ENCODE measurements at places on chromosomes 6 and 20.

- H3K27me3 ChIP-seq: no peaks in the 10 kb centered on the region
- peaks cover 41% of the 10 kb centered on the region for H3K4me1 ChIP-seq
- DNase-seq: no peak
- peak overlapping the region; percentile 73 for H3K4me3 ChIP-seq
- H3K36me3 ChIP-seq: 0 out of 2 replicates have a peak, but pooled peaks cover 3% of the 10 kb centered on the region
Measured at GRCh38 chr20:3784216-3784853, 2.2 kb downstream of the CENPB start.

DNA sequence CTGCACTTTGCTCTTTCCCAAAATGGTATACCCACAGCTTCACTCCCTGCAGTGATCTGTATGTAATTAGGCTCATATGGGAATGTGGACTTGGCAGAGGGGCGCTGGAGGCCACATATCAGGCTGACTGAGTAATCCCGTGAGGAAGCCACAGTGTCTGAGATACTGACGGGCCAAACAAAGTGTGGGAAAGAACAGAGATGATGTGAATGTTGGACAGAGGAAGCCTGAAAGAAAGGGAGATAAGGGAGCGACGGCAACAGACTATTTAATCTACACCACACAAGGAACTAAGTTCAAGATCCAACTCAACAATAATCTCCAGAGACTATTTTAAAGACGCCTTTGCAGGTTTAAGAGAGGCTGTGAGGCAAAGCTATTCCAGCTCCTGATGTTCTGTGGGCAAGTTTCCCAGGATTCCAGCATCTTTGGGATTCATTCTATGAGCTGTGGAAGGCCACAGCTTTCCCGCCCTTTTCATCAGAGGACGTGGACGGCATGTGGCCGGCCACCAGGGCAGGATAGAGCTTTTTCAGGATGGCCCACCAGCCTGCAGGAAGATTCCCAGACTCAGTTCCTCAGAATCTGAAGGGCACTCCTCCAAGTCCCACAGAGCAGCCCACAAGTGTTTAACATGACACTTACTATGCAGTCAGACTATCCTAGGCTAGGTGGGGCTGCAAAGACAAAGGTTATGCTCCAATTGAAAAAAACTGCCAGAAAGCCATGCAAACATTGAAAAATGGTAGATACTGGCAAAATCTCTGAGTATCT is 237.5 kb downstream of the ATXN1 start:
- DNase-seq: no peak
- H3K4me1 ChIP-seq: no peaks in the 10 kb centered on the region
- H3K36me3 ChIP-seq: no peaks in the 10 kb centered on the region

- H3K27me3 ChIP-seq: no peaks in the 10 kb centered on the region
- no peak overlapping the region for H3K27ac ChIP-seq
- no peaks in the 10 kb centered on the region for H3K4me1 ChIP-seq
- peak; percentile 44 for DNase-seq
- no peak overlapping the region for H3K4me3 ChIP-seq
Measured at GRCh38 chr20:49207076-49207475, 12.1 kb upstream of the DDX27 start.

- no peak overlapping the region for H3K27ac ChIP-seq
- peaks cover 4% of the 10 kb centered on the region for H3K36me3 ChIP-seq
- DNase-seq: peak; percentile 80
- no peaks in the 10 kb centered on the region for H3K4me1 ChIP-seq
- no peaks in the 10 kb centered on the region for H3K27me3 ChIP-seq
Measured at GRCh38 chr6:41591859-41592502, 45.8 kb downstream of the FOXP4 start.

DNA sequence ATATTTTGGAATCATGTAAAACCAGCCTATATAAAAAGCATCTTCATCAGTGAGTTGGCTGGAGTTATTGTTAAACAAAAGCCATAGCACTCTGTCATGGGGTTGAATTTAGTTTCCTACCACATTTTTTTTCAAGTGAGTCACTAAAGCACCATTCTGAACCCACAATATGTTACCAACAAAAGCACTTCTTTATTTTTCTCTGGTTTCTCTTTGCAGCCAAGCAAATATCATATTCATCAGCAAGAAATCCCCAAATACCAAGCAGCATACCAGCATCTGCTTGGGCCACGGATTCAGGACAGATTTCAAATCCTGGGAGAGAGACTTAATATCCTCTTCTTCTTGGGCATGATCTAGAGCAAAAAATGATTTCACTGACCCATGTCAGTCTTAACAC is 441.4 kb downstream of the BCKDHB start:
- no peaks in the 10 kb centered on the region for H3K27me3 ChIP-seq
- no peak overlapping the region for H3K4me3 ChIP-seq
- 0 out of 2 replicates have a peak overlapping the region, but pooled peaks have one; percentile 1 for H3K27ac ChIP-seq
- no peaks in the 10 kb centered on the region for H3K36me3 ChIP-seq
- peak; percentile 52 for DNase-seq

DNA sequence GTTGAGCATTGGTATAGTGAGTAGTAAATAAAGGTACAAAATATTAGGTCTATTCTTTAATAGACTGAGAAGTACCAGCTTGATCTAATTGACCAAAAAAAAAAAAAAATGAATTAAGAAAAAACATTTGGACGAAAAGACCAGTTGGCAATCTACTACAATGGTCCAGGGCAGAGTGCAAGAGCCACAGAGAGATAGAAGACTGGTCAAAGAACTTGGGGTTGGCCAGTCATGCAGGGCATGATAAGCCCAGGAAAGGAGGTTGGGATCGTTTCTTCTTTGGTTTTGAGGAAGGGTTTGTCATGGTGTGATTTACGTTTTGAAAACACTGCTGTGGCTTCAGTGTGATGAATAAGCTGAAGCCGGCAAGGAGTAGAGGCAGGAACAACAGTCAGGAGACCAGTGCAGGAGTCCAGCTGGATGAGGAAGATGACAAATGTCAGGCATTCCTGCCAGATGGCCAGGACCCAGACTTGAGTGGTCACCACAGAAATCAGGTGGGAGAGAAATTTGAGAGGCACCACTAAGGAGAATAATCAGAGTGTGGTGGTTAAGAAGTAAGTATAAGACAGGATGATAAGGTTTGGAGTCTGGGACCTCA is 14.0 kb downstream of the SMLR1 start:
- no peak overlapping the region for H3K4me3 ChIP-seq
- DNase-seq: no peak
- no peaks in the 10 kb centered on the region for H3K27me3 ChIP-seq
- no peaks in the 10 kb centered on the region for H3K4me1 ChIP-seq
- no peaks in the 10 kb centered on the region for H3K36me3 ChIP-seq

- peak overlapping the region; percentile 99 for H3K27ac ChIP-seq
- no peaks in the 10 kb centered on the region for H3K27me3 ChIP-seq
- DNase-seq: peak; percentile 53
- H3K4me1 ChIP-seq: peaks cover 33% of the 10 kb centered on the region
- peak overlapping the region; percentile 93 for H3K4me3 ChIP-seq
- H3K36me3 ChIP-seq: peaks cover 38% of the 10 kb centered on the region
Measured at GRCh38 chr6:73521351-73521985, 636 bp upstream of the EEF1A1 start.

GRCh38 chr6:140871911-140872310 is 1260.8 kb upstream of the GJE1 start:
- no peak overlapping the region for H3K4me3 ChIP-seq
- H3K4me1 ChIP-seq: peaks cover 5% of the 10 kb centered on the region
- DNase-seq: peak; percentile 70
- no peaks in the 10 kb centered on the region for H3K36me3 ChIP-seq

DNA sequence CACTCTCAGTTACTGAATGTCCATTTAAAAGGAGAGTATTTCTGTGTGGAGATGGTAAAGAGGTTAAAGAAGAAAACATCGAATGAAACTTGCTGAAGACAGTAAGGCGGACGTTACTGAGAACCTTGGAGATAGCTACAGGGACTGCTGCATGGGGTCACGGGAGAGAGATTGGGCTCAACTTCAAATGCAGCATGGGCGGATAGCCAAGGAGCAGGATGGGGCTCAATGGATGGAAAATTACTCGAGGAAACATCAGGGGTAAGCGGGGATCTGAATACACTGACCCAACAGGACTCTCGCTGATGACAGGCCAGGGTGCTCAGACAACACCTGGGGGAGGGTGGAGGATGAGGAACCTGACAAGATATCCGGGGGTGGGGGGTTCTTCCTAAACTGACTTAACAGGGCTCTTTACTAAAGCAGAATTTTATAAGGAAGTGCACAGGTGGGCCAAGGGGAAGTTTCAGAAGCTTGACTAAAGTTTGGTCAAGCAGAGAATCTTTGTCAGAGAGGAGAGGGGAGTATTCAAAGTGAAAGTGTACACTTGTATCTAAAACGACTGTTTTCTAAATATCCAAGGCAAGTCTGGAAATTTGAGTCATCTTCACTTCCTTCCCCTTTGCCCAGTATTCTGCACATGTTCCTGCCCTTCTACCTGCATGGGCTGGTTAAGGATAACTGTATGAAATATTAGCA is 22.8 kb downstream of the ECT2L start:
- peak overlapping the region; percentile 24 for H3K4me3 ChIP-seq
- no peaks in the 10 kb centered on the region for H3K27me3 ChIP-seq
- H3K27ac ChIP-seq: peak overlapping the region; percentile 99
- no peaks in the 10 kb centered on the region for H3K36me3 ChIP-seq
- DNase-seq: peak; percentile 61
- H3K4me1 ChIP-seq: peaks cover 36% of the 10 kb centered on the region

DNA sequence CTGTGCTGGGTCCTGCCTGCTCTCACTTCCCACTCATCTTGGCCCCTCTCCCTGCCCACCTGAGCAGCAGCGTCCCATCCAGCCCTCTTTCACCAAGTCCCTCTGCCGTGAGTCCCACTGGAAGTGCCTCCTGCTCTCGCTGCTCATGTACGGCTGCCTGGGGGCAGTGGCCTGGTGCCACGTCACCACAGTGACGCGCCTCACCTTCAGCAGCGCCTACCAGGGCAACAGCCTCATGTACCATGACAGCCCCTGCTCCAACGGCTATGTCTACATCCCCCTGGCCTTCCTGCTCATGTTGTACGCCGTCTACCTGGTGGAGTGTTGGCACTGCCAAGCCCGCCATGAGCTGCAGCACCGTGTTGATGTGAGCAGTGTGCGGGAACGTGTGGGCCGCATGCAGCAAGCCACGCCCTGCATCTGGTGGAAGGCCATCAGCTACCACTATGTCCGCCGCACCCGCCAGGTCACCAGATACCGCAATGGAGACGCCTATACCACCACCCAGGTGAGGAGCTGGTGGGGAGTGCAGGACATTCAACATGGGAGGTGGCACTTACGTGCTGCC is 2.8 kb downstream of the TMEM151B start:
- no peak for DNase-seq
- H3K4me3 ChIP-seq: no peak overlapping the region
- no peaks in the 10 kb centered on the region for H3K4me1 ChIP-seq
- H3K27ac ChIP-seq: no peak overlapping the region

GRCh38 chr6:21118216-21118780 is 475.3 kb upstream of the SOX4 start:
- DNase-seq: no peak
- no peaks in the 10 kb centered on the region for H3K27me3 ChIP-seq
- no peak overlapping the region for H3K4me3 ChIP-seq
- no peak overlapping the region for H3K27ac ChIP-seq
- no peaks in the 10 kb centered on the region for H3K36me3 ChIP-seq

- DNase-seq: peak; percentile 11
- peak overlapping the region; percentile 39 for H3K4me3 ChIP-seq
- H3K4me1 ChIP-seq: peaks cover 13% of the 10 kb centered on the region
- peaks cover 12% of the 10 kb centered on the region for H3K27me3 ChIP-seq
Measured at GRCh38 chr6:169832247-169832948, 81.0 kb downstream of the ERMARD start.

GRCh38 chr20:4230651-4231050 is 215.3 kb upstream of the RNF24 start:
- H3K36me3 ChIP-seq: no peaks in the 10 kb centered on the region
- no peak overlapping the region for H3K27ac ChIP-seq
- peaks cover 17% of the 10 kb centered on the region for H3K4me1 ChIP-seq
- no peak for DNase-seq
- no peak overlapping the region for H3K4me3 ChIP-seq

GRCh38 chr20:47479093-47479492 is 22.6 kb upstream of the NCOA3 start:
- H3K4me1 ChIP-seq: no peaks in the 10 kb centered on the region
- no peak overlapping the region for H3K27ac ChIP-seq
- no peak for DNase-seq
- no peak overlapping the region for H3K4me3 ChIP-seq
- H3K36me3 ChIP-seq: no peaks in the 10 kb centered on the region
- no peaks in the 10 kb centered on the region for H3K27me3 ChIP-seq

DNA sequence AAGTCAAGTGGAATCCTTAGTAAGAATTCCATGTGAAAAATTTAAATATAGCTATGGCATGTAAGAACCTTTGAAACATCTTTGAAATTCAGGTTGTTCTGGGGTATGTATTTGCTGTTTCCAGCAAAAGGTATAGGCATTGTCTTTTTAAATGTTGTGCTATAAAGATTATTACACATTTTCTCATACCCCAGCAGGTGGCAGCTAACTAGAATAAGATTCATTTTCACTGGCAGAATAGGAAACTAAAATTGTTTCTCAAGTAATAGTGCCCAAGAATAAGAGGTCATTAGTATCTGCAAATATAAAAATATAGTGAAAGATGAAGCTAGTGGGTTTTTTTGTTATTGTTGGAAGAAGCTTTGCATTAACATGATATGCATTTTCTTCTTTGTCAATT is 1.8 kb downstream of the GRIK2 start:
- H3K36me3 ChIP-seq: no peaks in the 10 kb centered on the region
- peaks cover 14% of the 10 kb centered on the region for H3K27me3 ChIP-seq
- DNase-seq: peak; percentile 15
- H3K4me3 ChIP-seq: no peak overlapping the region
- peaks cover 21% of the 10 kb centered on the region for H3K4me1 ChIP-seq

DNA sequence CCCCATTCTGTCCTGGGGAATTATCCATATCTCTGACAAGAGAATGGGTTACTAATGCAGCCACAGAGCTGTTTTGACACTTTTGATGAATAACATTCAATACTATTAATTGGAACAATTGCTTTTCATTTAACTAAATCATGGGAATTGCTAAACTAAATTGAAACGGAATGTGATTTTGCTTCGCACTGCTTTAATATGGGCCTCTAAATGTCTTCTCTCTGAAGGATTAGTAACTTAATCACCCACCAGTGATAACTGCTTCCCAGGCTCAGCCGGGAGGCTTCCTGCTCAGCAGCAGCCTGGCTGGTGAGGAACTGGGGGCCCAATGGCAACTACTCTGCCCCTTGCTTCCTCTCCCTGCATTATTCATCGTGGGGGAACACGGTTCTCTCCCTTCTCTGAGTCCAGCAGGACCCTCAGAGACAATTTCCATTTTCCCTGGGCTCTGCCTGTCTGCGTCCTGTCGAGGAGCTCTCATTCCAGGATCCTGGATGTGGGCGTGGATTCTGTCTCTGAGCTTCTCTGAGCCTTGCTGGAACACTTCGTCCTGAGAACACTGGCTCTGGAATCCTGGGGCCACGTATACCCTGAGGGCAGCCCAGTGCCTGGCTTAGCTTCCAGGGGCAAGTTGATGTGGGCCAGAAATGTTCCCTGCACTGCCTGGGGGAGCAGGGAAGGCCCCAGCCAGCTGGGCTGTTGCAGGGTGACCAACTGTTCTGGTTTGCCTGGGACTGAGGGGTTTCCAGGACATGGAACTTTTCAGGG is 308.9 kb downstream of the DHX35 start:
- no peak overlapping the region for H3K27ac ChIP-seq
- no peak for DNase-seq
- no peaks in the 10 kb centered on the region for H3K4me1 ChIP-seq
- H3K36me3 ChIP-seq: no peaks in the 10 kb centered on the region
- no peaks in the 10 kb centered on the region for H3K27me3 ChIP-seq
